CD14-positive monocyte (primary cell): ENCODE measurements at places on chromosomes 5 and 9. TPM values are rescaled to one million over a fixed set of nuclear protein-coding genes. Genes with fewer than 3 reads are reported as not detected.

GRCh38 chr9:134552349-134552990, 89.1 kb upstream of the COL5A1 start:
- DNase-seq = no peak

- DNase-seq = no peak
These were observed 155.6 kb upstream of the RASEF start for GRCh38 chr9:83218411-83219090.

Gene LRRC70
- polyA plus RNA-seq = 0.86 and 2.4 TPM in 2 replicates

- DNase-seq = no peak
These were observed 197.6 kb upstream of the RASA1 start for GRCh38 chr5:87069974-87070608.

DNA sequence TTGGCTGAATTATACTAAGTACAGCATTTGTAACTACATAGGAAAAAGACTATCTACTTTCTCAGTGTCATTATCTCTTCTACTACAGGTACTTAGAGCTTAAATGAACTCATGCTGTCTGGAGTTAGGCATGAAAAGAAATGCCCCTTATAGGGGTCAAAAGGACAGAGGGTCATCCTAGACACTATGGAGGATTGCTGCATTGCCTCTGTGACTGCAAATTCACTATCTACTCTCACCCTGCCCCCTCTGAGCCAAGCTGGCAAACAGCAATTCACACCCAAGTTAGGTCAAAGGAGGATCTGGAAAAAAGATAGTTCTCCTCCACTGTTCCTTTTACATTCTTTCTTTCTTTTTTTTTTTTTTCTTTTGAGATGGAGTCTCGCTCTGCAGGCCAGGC, 36.7 kb downstream of the ANKRD31 start:
- DNase-seq = no peak

DNA sequence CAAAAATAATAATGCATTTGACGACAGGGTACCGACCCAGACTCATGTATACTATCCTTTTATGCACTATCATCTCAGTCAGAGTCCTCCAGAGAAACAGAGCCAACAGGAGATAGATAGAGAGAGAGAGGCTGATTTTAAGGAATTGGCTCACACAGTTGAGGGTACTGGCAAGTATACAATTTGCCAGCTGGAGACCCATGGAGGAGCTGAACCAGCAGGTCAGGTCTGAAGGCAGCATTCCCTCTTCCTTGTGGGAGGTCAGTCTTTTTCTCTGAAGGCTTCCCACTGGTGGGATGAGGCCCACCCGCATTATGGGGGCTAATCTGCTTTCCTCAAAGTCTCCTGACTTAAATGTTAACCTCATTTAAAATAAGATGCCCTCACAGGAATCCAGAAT, 17.3 kb upstream of the MED10 start:
- no peak for DNase-seq

DNA sequence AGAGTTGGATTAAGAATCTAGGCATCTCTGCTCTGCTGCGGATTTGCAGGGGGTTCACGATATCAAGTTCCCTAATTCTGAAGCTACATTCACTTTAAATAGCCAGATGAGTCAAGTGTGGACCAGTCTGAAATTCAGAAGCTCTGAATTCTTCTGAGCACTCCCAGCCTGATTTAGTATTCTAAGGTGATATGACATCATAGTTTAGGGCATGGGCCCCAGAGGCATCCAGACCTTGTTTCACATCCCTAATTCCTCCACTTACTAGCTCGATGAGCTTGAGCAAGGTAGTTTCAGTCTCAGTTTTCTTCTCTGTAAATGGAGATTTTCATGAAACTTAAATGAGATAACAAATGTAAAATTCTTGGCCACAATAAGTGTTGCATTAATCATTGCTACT, 65.2 kb downstream of the TMEM167A start:
- peak; percentile 62 for DNase-seq

GRCh38 chr5:31476738-31477141, 55.2 kb downstream of the DROSHA start:
- DNase-seq = no peak

Gene MAMDC4
- 0.07 TPM for polyA plus RNA-seq

DNA sequence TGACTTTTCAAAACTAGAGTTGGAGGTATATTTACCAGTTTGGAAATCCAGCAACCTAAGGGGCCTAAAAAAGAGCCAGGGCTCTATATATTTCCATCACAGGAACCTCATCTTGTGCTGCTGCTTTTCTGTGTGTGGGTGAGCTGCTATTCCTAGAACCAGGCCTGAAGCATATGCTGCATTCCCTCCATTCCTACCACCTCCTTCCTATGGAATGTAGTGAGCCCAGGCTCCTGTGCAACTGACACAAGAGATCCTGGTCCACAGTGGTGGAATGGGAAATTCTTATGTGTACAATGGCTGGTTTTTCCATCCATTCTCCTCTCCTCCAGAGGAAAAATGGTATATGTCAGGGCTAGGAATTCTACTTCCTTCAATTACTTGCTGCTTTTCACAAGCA, 39.1 kb downstream of the SPEF2 start:
- DNase-seq = no peak

Gene CFAP77
- polyA plus RNA-seq = not detected in 2 replicates

DNA sequence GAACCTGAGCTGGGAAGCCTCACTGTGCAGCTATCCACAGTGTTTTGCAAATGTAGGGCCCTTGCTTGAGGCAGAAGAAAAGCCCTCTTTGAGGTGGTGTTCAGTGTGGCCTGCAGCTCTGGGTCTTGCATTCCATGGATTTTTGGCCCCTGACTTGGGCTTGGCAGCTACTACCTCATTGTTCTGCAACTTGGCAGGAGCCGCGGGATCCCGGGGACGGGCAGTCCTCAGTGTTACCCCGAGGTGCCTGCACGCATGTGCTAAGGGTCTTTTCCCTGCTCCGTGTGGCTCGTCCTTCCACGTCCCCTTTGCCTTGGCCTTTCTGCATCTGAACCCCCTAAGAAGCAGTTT, 39.8 kb downstream of the NEK6 start:
- DNase-seq = no peak

DNA sequence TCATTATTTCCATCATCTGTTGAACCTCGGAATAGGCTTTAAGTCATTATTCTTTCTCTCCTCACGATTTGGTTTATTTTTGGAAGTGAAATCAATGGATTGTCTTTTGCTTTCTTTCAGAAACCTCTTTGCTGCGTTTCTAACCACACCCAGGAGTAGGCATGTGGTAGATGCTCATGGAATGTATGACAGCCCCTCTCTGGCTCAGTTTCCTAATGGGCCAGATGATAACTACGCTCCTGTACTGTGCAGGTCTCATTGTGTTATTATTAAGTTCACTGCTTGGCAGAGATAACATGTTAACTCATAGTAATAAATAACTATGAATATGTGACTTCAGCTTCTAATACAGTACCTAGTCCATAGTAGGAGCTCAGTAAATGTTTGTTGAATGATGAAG, 175.5 kb upstream of the KLF4 start:
- no peak for DNase-seq

DNA sequence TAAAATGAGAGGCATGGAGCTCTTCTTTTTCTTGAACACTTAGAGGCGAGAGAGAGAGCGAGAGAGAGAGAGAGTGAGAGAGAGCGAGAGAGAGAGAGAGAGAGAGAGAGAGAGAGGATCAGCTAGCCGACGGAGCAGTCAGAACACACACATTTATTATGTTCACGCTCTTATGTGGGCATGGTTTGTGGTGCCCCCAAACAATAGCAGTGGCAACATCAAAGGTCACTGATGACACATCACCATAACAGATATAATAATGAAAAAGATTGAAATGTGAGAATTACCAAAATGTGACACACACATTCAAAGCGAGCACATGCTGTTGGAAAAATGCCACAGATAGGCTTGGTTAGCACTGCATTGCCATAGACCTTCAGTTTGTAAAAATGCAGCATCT, 116.1 kb downstream of the KDM4C start:
- no peak for DNase-seq

DNA sequence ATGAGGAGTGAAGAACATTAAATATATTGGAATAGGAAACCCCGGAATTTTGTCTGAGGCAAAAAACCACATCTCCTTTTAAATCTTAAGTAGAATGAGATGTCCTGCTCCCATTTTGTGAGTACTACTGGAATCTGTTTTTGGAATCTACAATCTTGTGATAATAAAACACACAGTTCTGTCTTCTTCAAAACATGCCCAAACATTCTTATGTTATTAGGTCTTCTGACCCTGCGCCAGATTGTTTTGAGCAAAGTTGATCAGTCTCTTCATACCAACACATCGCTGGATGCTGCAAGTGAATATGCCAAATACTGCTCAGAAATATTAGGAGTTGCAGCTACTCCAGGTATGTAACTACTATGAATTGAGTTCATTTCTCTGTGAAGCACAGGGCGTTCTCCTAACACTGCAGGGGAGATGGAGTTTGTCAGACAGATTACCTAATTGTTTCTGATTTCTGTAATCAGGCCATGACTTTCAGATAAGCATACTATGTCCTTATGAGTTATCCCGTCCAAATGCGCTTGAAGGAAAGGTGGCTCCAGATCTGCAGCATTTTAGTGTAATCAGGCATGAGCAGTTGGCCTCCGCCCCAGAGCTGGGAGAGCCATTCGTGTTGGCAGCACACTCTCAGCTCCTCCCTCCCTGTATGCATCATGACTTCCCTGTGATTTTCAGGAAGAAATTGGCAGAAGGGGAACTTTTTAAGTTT, 88.0 kb downstream of the NLN start:
- DNase-seq = no peak
